Peyer's patch (tissue), 4 donors: ENCODE measurements at places on chromosomes 6 and 20.

- no peak for DNase-seq
Observed at GRCh38 chr20:24291014-24291413, 178.4 kb upstream of the SYNDIG1 start.

DNA sequence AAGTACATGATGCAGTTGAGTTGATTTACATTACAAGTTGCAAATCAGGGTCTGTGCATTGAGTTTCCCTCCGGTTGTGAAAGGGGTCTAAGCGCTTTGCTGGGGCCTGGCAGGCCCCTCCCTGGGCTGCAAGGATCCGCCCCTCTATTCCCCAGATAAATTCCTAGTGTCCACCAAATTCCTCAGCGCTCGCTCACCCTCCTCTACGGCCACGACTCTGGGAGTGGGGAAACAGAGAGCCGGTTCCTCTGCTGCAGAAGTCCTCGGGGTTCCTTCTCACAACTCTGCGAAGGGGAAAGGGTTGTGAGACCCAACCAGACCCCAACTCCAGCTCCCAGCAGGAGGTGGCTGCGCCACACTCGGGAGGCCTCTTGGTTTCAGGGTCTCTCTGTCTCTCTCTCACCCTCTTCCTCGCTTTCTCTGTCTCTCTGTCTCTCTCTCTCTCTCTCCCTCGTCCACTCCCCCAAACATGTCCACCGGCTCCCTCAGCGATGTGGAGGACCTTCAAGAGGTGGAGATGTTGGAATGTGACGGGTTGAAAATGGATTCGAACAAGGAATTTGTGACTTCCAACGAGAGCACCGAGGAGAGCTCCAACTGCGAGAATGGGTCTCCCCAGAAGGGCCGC, at the start of gene TCF21:
Gene TCF21 (plus strand): TSS at position 185 of the 628 bp plus-strand sequence. CDS start 285 bp downstream, at position 470.
- DNase-seq, result no peak

- no peak for DNase-seq
Observed at GRCh38 chr20:39660226-39660625, 698.1 kb downstream of the DHX35 start.

DNA sequence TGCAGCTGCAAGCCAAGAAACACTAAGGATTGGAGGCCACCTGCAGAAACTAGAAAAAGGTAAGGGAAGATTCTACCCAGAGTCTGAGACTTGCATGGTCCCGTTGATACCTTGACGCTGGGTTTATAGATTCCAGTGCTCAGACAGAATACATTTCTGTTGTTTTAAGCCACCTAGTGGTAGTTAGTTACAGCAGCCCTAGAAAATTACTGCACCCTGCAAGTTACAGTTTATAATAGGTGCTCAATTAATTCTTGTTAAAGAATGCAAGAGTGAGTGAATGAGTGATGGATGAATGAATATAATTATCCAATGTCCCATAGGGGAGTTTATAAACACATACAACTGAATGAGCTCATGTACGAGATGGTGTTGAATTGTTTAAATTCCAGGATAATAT, 453.1 kb upstream of the SLC35B3 start:
- DNase-seq, result no peak

DNA sequence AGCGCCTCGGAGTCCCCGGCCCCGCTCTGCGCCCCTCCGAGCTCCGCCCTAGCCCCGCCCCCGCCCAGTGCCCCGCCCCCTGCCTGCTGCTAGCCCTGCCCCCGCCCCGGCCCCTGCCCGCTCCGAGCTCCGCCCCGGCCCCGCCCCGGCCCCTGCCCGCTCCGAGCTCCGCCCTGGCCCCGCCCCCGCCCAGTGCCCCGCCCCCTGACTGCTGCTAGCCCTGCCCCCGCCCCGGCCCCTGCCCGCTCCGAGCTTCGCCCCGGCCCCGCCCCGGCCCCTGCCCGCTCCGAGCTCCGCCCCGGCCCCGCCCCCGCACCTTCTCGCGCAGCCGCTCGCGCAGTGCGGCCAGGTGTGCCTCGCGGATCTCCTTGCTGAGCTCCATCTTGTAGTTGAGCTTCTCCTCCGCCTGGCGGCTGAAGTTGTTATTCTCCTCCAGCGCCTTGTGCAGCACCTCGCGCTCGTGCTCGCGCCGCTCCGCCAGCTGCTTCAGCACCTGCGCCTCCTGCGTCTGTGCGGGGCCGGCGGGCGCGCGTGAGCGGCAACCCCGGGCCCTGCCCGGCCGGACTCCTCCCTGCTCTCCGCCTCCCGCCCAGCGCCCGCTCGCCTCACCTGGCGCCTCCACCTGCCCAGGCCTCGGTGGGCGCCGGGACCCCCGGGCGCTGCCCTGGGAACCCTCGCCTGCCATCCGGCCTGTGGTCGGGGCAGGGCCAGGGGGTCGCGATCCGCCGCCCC, 11.3 kb downstream of the STMN3 start:
- DNase-seq, result peak; percentile 97

DNA sequence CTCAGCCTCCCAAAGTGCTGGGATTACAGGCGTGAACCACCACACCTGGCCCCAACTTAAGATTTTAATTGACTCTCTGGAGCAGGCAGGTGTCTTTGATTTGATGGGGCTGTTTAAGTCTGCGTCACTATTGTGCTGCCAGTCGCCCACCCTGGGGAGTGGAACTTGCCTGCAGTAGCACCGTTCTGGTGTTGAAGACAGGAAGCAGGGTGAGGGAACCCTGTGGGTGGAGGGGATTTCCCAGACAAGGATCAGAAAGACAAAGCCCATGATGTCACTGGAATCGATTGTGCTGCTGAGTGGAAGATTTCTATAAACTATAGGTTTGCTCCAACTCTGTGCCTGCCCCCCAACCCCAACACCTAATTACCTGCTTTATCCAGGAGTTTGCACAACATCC, 11.0 kb downstream of the ALDH8A1 start:
- DNase-seq, result no peak

GRCh38 chr6:33172688-33173534, 19.4 kb downstream of the COL11A2 start:
- DNase-seq, result peak; percentile 47

DNA sequence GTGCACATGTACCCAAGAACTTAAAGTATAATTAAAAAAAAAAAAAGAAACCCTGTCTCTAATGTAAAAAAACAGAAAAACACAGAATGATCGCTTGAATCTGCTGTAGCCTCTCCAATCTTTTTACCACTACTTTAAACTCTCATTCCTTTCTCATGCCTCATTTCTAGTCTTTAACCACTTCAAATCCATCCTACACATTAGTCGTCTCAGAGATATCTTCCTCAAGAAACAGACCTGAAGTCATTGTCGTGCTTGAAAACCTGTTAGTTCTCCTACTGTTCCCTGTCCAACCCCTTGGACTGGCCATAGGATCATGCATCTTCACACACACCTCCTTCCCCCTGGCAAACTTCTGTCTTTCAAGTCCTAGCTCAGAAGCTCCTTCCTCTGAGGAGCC, 112.1 kb upstream of the BCLAF1 start:
- DNase-seq, result no peak

DNA sequence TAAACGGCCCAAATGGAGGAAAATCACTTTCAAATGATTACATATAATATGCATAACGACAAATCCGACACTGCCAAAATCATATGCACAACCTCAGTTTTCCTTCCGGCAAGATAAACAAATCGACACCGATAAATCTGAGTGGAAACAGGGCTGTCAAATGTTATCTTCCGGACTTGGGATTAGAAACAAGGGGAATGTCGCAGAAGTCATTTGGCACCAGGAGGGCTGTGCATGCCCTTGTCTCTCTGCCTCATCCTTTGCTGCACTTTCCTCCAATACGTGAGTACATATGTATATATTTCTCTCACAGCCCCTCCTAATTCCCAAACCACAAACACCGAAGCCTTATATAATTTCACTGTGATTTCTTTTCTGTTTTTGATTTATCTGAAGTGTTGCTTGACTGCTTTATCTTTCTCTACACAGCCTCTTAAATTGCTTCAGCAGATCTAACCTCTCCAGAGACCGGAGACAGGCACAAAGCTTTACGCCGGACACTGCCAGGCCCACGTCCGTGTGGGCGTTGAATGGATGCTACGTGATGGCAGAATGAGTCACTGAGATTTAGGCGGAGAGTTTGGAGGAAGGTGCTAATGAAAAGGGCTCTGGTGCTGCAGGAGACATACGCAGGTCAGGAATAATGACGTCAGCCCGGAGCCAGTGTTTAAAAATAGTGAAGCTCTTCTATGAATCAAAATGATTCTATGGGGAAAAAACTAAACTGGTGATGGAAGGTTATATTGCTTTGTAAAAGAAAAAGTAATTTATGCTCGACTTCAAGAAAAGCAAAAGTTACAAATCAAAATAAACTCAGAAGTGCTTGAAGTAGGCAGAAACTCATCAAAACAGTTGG, 21.0 kb upstream of the PRELID3B start:
- DNase-seq, result no peak

GRCh38 chr6:41098366-41098765, 25.6 kb downstream of the NFYA start:
- no peak for DNase-seq

- DNase-seq, result no peak
Observed at GRCh38 chr20:17612287-17612991, 42.6 kb downstream of the DSTN start.

DNA sequence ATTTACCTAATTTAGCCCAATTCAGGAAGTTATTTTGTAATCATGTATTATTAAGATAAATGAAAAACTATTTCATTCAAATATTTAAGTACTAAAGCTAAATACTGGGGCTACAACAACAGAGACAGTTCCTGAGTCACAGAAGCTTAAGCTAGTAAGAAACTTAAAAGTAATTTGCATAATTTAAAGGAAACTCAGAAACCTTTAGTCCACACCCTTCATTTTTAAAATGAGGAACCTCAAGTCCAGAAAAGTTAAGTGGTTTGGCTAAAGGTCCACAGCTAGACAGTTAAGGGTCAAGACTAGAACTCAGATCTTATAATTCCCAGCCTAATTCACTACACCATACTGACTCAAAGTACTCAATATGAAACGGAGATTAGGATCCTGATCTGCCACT, 7.2 kb downstream of the LMBRD1 start:
- DNase-seq, result no peak

DNA sequence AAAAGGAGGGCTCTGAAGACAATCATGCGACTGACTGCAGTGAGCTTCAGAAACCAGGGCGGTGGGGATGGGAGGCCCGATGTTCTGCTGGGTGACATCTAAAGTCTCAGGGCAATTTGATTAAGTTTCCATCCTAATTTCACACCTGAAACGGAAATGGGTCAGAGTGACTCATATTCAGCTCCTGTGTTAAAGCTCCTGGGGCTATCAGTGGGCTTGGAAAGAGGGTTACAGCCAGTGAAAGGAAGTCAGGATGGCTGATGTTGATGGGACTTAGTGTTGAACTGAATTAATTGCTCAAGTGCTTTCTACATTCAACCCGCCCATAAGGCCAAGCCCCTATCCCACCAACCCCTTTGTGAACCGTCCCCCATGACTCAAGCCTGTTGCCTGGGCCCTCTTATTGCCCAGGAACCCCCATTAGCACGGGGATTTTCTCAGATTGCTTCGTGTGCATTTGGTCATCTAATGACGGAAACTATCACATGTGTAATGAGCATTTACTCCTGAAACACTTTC, 47.1 kb upstream of the TBC1D7 start:
- DNase-seq, result no peak

DNA sequence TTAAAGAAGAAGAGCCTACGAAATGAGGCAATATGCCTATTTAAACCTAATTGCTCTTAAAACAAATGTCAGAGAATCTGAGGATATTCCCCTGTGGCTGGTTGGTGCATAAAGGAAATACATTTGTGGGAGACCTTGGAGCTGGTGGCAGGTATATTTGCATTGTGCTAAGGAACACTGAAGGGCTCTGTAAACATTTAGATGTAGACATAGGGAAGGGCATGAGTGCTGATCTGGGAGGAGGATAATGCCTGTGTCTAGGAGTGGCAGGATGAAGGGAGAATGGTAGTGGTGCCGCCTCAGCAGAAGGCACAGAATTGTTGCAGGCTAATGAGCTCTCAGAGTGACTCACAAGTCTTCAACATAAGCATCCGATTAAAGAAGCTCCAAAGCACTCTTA, 85.8 kb downstream of the CD164 start:
- DNase-seq, result no peak

DNA sequence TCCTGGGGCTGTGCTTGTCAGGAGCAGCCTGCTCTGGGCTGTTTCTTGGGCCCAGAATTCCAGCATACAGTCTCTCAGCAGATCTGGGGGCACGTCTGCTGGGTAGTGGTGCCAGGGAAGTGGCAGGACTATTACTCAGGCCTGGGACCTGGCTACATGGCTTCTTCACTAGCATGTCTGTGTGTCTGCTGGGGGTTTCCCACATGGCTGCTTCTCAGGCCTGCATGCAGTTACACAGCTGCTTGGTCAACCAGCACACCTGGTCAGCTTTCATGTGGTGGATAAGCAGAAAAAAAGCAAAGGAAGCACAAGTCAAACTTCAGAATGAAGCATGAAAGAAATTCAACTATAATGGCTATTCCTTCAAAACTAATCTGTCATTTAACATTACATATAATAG, 316.2 kb upstream of the NOX3 start:
- DNase-seq, result no peak

DNA sequence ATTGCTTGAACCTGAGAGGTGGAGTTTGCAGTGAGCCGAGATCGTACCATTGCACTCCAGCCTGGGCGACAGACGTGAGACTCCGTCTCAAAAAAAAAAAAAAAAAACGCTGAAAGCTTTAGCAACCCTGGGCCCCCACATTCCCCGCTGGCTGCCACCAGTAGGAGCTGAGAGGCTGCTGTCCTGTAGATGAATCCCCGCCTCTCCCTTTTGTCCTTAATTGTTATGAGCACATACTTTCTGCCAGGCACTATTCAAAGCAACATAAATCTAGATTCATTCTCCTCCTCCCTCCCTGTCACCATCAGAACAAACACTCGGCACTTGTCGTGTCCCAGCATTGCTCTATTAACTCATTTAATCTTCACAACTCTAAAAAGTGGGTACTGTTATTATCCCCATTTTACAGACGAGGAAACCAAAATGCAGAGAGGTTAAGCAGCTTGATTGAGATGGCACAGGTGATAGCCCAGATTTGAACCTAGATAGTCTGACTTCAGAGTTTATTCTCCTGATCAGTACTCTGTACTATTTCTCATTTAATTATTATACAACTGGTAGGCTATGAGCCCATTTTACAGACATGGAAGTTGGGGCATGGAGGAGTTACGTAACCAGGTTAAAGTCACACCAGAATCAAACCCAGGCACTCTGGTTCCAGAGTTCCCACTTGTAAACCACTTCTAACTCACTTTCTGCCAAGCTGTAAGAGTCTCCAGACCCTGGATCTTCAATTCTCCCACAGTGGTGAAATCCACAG, 97.4 kb downstream of the EYA2 start:
- DNase-seq, result no peak

DNA sequence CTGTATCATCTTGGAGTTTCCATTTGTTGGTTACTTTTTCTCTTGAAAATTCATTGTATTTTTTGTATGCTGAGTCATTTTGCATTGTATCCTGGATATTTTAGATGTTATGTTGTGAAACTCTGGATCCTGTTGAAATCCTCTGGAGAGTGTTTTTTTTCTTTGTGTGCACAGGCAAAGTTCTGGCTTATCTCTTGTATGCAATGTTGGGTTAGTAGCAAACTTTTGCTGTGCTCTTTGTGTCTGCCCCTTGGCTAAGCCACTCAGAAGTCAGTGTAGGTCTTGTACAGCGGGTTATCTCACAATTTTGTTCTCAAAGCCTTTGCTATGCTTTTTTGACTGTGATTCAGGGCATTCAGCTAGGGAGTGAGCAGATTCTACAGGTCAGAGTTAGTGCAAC, 29.1 kb upstream of the LMBRD1 start:
- no peak for DNase-seq
